Occipital lobe (tissue), 3 donors: ENCODE measurements at places on chromosomes 7 and 10. TPM values are rescaled to one million over a fixed set of nuclear protein-coding genes. Genes with fewer than 3 reads are reported as not detected.

The GRID2IP gene
- total RNA-seq: 1.2 TPM

The HGF gene
- 5.9 TPM for total RNA-seq

- no peak for DNase-seq
Observed at GRCh38 chr10:121540732-121541395, 57.4 kb downstream of the FGFR2 start.

DNA sequence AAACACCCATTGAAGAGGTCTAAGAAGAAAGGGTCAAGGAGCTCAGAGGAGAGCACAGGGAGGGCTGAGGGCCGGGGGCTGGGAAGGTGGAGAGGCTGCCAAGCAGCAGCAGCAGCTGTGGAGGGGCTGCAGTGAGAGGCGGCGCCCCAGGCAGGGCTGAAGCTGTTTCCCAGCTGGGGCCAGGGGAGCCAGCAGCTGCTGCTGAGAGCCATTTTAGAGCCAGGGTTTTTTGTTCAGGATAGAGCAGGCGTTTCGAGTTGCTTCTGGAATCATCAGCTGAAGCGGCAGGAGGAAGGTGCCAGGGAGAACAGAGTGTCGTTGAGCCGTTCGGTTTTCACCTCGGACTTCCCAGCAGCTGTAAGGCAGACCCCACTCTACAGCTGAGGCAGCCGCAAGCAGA, 62.7 kb downstream of the LANCL2 start:
- DNase-seq: no peak

- DNase-seq: no peak
Observed at GRCh38 chr7:74230446-74231231, 20.8 kb downstream of the LAT2 start.

DNA sequence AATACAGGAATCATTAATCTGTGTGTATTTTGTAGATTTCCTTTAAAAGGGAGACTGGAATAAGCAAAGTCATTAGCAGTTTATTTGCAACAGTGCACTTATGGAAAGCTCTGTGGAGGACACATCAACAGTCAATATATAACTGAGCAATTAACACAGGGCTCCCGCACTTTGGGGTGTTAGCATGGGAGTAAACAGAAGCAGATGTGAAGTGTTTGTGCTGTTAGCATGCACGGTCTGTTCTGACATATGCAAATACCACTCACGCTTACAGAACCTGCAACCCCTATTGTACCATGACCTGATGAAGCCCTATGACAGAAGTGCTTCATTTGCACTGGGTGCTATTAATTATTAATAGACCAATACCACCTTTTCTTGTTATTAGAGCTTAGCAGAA, 118.9 kb downstream of the PPP1R3A start:
- DNase-seq: no peak

- DNase-seq: no peak
Observed at GRCh38 chr10:59087486-59087885, 89.0 kb upstream of the PHYHIPL start.

DNA sequence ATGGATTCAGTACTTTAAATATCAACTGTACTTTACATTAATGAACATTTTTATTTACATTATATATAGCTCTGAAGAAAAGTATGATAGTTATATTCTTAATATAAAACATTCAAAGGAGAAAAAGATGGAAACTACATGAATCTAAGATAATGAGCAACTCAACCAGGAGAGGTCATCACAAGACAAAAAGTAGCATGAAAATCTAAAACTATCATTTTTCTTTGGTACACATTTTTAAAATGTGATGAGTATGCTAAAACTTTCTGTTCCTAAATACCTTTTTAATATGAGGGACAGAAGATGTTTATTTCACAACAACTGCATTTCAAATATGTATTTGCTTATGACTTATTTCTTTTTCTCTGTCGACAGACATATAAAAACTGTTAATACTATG, 2.4 kb downstream of the CNTNAP2 start:
- DNase-seq: no peak

- no peak for DNase-seq
Observed at GRCh38 chr7:3955026-3955425, 654.0 kb downstream of the SDK1 start.
